Fibroblast of the conjunctiva (primary cell): ENCODE measurements at places on chromosomes 5 and 9.
A peak's percentile ranks its signal among the peaks of the same experiment; 100 is the strongest.

GRCh38 chr5:131979816-131980215 is 31.6 kb downstream of the ACSL6 start:
- DNase-seq = no peak

- no peak for DNase-seq
Measured at GRCh38 chr9:129402371-129402739, 218.5 kb downstream of the C9orf50 start.

DNA sequence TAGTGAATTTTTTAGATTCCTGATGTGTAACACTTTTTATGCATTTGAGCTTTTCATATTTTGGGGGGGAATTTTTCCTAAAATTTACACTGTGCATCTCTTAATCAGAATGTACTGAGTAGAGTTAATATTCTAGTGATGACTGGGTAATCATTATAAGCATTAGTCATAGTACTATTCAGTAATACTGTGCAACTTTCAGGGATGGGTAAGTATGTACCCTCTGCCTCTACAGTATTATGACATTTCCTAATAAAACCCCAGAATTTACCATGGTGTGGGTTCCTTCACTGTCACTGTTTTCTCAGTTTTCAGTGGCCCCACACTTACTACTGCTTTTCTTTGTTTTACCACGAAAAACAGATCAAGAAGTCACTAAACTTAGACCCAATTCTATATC is 2.8 kb upstream of the CMYA5 start:
- DNase-seq = no peak

DNA sequence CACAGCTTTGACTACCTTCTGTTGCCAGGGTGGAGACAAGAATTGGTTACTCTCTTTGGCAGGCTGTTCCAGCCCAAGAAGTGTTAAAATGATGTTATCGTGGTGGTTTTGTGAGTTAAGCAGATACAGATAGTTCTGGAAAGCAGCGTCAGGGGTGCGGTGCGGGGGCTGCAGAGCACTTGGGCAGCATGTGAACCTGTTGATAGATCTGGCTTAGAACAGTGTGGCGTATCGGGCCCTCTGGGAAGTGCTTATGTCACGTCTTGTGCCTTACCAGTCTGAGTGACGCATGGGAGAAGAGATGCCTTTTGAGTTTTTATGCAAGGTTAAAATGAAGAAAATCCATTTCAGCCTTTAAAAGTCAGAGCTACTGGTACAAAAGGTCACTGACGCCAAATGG is 152.5 kb downstream of the PRKACG start:
- DNase-seq = no peak

DNA sequence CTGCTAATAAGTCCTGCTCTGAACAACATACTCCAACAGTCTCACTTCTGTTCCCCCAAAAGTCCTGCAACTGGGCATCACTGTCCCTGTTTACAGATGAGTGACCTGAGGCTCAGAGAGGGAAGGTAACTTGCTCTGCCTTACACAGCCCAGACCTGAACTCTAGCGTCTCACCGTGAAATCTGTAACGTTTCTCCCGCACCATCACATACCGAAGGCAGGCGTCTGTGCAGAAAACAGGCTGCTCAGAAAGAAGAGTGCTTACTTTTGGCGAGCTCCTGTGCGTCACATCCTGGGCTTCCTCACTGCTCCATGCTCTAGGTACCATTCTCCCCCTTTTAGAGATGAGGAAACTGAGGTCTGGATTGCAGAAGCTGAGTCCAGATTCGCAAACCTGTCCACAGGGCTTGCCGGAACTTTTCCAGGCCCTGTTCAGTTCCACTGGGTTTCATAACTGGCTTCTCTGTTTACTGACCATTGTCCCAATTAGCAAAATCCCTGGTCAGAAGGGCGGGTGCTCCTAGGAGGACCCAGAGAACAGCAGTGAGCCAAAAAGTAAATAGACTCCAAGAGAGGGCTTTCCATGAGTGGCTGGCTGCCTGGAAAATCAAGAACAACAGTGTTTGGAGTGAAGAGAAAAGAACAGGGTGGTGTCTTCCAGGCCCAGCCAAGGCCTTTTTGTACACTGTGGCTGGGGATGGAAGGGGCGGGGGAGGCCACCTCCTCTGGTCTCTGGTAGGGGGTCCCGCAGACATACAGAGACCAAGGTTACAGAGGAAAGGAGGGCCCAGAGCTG is 27.1 kb downstream of the GSN start:
- peak; percentile 35 for DNase-seq

DNA sequence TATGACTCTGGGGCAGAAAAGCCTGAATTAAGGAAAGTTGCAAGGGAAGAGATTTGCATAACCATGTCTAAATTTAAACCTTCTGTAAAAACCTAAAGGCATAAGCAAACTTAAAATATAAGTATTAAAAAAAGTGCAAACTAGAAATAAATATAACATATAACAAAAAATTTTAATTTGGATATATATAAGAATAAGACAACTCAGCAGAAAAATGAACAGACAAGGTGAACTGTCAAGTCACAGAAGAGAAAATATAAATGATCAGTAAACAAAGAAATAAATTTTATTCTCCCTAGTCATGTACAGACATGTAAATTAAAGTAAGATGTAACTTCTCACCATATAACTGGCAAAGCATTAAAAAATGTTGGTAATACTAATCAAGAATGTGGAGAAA is 37.0 kb downstream of the C5orf22 start:
- DNase-seq = no peak

DNA sequence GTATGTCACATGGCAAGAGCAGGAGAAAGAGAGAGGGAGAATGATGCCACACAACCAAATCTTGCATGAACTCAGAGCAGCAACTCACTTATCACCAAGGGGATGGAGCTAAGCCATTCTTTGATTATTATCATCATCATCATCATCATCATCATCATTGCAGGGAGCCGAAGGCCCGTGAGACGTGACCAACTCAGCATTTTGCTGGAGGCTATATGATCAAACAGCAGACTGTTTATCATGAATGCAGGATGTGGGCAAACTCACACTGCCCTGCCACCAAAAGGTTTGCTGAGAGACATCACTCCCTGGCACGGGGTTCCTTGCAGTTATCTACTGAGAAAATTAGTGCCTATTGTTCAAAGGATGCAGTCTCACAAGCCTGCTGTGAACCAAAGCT is 8.6 kb upstream of the ZNF169 start:
- DNase-seq = no peak

GRCh38 chr9:3887221-3887653 is 361.4 kb upstream of the RFX3 start:
- no peak for DNase-seq

- DNase-seq = no peak
Measured at GRCh38 chr5:172141949-172142319, 46.1 kb downstream of the STK10 start.

GRCh38 chr5:68964679-68965078 is 129.1 kb upstream of the SLC30A5 start:
- DNase-seq = no peak

- DNase-seq = no peak
Measured at GRCh38 chr5:13303445-13303844, 641.0 kb downstream of the DNAH5 start.

- no peak for DNase-seq
Measured at GRCh38 chr9:128903871-128904620, 16.7 kb upstream of the PHYHD1 start.

DNA sequence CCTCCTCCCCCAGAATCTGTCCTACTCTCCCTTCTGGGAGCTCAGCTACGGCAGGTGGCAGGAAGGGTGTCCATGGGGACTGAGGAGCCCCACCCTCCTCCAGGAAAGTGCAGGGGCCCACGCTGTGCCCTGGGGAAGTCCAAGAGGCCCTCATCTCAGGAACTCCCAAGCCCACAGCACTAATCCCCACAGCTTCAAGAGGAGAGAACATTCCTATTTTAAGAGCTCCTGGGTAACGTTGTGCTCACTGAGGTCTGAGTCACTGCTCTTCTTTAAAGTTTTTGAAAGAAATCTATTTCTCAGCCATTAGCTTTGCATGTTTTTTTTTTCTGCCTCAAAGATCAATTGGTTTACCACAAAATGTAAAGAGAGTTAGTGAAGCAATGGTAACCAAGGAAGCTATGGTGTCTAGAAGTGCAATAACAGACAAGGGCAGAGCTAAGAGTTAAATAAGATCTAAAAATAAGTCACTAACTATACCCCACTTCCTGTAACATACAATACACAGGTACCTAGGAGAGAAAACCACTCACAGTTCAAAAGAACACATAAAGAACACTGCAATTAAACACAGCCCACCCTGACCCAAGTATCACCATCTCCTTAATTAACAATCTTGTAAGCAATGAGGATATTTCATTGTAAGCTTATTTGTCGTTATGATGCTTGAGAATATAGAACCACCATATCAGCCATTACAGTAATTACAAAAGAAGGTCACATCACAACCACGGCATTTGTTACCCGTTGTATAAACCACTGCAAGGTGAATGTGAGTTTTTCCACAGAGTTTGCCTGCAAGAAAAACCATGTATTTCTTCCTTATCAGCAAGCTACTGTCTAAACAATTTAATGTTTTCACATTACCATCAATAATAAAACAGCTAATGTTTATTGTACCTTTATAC is 382.3 kb upstream of the SLC30A5 start:
- DNase-seq = no peak

- DNase-seq = peak; percentile 5
Measured at GRCh38 chr9:17613758-17614157, 34.9 kb downstream of the SH3GL2 start.

DNA sequence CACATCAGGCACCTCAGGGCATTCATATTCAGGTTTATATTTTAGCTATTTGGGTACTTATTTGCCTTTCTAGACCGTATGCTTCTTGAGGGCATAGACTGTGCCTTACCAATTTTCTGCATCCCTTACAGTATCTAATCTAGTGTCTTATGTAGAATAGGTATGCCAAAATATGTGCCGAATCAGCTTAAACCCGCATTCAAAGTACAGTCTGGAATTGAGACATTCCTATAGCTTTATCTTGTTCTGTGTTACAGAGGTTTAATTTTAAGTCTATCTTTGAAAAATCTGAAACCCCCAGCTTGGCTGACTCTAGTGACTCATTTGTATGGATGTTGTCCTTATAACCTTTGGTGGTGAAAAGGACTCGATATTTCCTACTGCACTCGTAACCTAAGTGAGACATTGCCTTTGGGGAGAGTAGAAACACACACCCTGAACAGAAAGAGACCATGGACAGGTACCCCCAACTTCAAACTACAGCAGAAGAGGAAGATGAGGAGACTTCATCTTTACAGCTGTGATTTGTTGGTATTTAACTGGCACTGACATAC is 27.0 kb upstream of the TMOD1 start:
- no peak for DNase-seq

- DNase-seq = no peak
Measured at GRCh38 chr9:23659346-23660006, 166.6 kb downstream of the ELAVL2 start.

DNA sequence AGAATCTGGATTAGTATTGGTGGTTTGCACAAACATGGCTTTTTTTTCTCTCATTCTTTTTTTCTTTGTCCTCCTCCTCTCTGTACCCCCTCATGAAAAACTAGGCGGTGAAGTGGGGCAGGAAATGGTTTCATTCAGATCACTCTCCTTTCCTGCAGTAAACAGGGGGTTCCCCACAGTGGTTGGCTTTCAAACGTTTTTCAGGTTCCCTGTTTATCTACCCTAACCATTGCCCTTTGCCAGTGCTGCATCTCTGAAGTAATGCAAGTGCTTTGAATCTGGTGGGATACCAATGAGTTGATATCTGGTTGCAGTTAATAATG is 29.8 kb downstream of the NR4A3 start:
- DNase-seq = no peak

GRCh38 chr5:113197456-113198200 is 221.0 kb downstream of the DCP2 start:
- no peak for DNase-seq

DNA sequence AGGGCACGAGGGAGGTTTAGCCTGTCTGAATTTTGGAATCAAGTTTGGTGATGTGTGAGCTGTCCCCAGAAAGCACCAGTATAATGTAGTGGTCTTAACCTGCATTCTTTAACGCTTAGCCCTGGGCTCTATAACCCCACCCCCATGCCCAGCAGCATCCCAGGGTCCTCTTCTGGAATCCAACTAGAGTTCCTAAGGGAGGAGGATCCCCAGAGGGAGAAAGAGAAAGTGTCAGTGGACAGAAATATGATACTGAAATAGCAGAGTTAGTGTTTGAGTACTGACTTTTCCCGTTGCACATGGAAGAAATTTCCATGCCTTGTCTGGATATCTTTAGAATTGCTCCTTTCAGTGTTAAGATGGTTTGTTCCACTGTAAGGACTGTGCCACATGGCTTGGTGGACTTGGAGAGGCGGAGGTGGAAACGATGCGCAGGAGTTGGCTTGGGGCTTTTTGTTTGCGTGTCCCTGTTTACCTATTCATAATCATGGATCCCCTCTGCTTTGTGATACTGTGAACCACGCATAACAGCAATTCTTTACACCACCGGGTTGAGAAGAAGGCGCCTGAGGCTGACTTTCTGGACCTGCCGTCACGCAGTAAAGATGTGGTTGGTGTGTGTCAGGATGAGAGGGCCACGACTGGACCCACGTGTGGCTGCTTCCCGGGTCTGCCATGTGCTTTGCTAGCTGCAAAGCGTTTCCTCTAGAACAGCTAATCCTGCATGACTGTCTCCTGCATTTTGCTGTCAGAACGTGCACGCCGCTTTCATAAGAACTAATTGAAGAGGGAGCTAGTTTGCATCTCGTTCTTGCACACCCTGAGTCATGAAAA is 142.3 kb downstream of the SMARCA2 start:
- peak; percentile 29 for DNase-seq

DNA sequence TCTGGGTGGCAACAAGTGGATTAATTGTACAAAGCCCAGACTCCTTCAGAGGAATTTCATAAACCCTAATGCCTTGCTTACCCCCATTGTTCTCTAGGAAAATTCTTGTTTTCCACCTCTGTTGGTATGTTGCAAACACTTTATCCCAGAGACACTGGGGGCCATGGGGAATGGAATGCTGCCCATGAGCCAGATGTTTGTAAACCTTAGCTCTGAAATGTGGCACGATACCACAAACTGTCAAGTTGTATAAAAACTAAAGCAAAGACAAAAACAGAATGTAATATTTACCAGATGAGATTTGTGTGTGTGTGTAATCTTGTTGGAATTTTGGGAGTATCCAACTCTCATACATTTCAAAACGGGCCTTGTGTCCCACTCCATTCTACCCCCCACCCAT is 465.0 kb downstream of the EBF1 start:
- no peak for DNase-seq

GRCh38 chr5:179138568-179138925 is 78.4 kb downstream of the ZNF354C start:
- DNase-seq = no peak

GRCh38 chr5:174532455-174533453 is 191.6 kb upstream of the MSX2 start:
- DNase-seq = peak; percentile 89

DNA sequence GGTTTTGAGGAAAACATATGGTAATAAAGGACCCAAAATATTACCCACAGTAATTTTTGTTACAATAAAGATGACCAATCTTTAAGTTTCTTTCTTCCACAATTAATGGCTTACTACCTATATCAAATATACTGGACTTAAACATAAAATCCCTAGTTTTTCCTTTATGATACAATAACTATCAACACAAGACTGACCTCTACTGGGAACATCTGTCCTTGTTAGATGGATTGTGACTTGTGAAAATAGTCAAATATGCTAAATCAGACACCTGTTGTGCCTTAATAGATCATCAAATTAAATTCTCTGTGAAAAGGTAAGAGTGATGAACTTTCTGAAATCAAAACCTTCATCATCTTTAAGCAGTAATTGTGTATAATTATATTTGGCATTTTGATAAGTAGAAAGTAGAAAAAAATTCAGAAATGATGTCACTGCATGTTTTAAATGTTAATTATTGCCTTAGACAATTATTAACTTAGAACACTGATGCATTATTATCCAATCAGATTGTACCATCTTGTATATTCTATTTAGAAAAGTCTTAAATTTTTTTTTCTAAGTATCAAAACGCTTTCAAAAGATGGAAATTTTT is 113.6 kb downstream of the DEPDC1B start:
- DNase-seq = peak; percentile 17
